Renal cortical epithelial cell (primary cell): ENCODE measurements at places on chromosomes 7 and 10. TPM values are rescaled to one million over a fixed set of nuclear protein-coding genes. Genes with fewer than 3 reads are reported as not detected.
A peak's percentile ranks its signal among the peaks of the same experiment; 100 is the strongest.

DLG5 gene
- 11.3 and 39.0 TPM in 2 replicates for total RNA-seq

HKDC1 gene
- 51.7 and 117 TPM in 2 replicates for total RNA-seq

FAM25C gene
- not detected in 2 replicates for total RNA-seq

- peak; percentile 64 for DNase-seq
Observed at GRCh38 chr10:91493313-91493712, 83.2 kb downstream of the HECTD2 start.

GRCh38 chr7:102066476-102066875, 220.2 kb upstream of the SH2B2 start:
- DNase-seq = no peak

GPR15LG gene
- 6.8 and 46.5 TPM in 2 replicates for total RNA-seq

ABLIM1 gene
- total RNA-seq = 31.1 and 77.4 TPM in 2 replicates

GRCh38 chr10:121112579-121113384, 261.6 kb downstream of the WDR11 start:
- no peak for DNase-seq
